Activated CD8-positive, alpha-beta memory T cell treated with anti-CD3 and anti-CD28 coated beads, Interleukin-2, amount 50 U/mL, for 4 hours (primary cell): ENCODE measurements at places on chromosomes 13 and 19.

- no peak for DNase-seq
These were observed 62.0 kb upstream of the EDNRB start for GRCh38 chr13:77980592-77980991.

DNA sequence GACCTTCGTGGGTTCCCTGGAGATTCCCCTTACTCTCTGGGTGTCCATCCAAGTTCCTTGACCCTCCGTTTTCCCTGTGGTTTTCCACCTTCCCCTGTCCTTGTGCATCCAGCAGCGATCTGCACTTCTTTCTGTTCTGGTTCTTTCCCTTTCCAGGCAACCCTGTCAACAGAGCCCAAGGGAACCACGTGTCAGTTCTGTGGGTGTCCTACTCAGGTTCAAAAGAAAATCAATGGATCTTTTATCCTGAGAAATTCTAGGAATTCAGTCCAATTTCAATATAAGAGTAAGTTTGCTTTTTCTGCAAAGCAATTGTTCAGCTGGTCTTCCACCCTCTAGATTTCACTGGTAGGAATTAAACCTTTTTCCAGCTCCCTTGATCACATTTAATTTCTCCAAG is 1394.8 kb upstream of the SLC10A2 start:
- no peak for DNase-seq

GRCh38 chr13:31174018-31174417 is 12.3 kb upstream of the HSPH1 start:
- no peak for DNase-seq

DNA sequence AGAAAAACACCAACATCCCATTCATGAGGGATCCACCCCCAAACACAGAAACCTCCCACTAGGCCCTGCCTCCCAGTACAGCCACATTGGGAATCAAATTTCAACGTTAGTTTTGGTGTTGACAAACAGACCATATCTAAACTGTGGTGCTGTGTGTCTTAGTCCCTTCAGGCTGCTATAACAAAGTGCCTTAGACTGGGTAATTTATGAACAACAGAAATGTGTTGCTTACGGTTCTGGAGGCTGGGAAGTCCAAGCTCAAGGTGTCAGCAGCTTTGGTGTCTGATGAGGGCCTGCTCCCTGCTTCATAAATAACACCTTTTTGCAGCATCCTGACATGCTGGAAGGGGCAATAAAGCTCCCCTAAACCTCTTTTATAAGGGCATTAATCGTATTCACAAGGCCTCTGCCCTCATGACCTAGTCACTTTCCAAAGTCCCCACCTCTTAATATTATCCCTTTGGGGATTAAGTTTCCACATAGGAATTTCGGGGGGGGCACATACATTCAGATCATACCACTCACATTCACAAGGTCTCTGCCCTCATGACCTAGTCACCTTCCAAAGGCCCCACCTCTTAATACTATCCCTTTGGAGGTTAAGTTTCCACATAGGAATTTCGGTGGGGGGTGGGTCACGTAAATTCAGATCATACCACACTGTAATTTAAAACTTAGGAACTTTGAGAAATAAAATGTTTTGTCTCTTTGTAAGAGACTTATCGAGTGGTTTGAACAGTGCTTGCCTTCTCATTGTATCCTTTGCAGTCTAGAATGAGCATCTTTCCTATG is 27.5 kb downstream of the ZNF507 start:
- DNase-seq: no peak

DNA sequence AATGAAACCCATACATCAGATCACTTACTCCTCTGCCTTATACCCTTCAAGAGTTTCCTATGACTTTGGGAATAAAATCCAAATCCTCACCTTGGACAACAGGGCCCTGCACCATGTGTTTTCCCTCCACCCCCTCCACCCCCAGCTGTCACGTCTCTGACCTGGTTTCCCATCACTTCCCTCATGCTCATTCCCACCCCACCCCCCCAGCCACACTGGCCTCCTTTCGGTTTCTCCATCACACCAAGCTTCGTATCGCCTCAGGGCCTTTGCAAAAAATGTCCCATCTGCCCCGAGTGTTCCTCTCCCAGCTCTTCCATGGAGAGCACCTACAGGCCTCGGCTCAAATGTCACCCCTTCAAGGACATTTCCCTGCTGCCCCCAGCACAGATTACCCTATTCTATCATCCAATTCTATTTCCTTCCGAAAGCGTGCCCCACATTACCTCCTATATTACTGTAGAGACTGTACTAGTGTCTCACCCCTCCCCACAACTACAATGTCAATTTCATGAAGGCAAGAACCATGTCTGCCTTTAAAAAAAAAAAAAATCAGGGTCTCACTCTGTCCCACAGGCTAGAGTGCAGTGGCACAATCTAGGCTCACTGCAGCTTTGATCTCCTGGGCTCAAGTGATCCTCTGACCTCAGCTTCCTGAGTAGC is 16.8 kb upstream of the FFAR2 start:
- DNase-seq: no peak

DNA sequence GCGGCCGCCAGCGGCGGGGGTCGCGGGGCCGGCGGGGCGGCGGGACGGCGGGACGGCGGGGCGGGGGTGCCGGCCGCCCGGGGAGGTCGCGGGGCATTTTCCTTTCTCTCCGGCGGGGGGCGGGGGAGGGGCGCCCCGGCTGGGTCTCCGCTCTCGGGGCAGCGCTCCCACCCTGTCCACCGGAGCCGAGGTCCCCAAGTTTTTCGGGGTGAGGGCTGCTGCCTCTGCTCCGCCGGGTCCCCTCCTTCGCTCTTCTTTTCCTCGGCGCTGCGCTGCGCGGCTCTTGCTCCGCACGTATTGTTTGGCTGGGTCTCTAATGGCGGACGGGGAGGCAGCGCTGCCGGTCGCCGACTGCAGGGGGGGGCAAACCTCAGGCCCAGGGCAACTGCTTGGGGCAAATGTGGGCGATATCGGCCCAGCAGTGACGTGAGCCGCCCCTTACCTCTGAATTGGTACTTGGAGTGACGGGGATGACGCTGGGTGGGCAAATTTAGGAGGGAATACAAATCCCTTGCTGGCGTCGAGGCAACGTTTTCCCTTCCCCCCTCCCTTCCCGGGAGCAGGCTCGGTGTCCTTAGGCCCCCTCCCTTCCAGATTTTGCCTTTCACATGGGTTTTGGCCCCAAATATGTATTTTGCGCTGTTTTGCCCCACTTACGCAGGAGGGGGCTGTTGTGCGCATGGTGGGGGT is 759 bp downstream of the ZMYM2 start:
- DNase-seq: peak; percentile 70

GRCh38 chr19:47093254-47093653 is 20.3 kb downstream of the ZC3H4 start:
- DNase-seq: no peak

GRCh38 chr19:30036154-30037129 is 94.4 kb downstream of the URI1 start:
- DNase-seq: no peak

DNA sequence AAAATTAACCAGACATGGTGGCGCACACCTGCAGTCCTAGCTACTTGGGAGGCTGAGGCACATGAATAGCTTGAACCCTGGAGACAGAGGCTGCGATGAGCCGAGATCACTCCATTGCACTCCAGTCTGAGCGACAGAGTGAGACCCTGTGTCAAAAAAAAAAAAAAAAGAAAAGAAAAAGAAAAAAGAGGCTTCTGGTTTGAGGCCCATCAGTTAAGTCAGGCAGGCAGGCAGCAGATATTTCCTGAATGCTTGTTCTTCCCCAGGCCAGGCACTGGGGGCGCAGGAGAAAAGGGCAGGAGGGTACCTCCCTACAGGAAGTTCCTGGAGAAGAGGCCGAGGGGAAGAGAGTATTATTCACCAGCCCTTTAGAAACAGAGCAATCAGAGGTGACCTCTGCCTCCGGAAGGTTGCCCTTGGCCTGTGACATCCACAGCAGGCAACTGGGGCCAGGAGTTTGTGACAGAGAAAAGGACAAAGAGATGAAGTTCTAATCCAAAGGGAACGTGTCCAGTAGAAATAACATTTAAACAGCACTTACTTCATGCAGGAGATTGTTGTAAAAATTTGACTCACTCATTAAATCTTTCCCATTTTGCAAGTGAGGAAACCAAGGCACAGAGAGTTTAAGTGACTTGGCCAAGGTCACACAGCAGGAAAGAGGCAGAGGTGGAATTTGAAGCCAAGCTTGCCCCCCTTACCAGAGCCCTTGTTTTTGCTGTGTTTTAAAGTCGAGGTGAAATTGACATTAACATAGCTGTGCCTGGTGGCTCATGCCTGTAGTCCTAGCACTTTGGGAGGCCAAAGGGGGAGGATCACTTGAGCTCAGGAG is 4.3 kb upstream of the RLN3 start:
- no peak for DNase-seq

- DNase-seq: no peak
These were observed 9.0 kb downstream of the F2RL3 start for GRCh38 chr19:16897856-16898161.

DNA sequence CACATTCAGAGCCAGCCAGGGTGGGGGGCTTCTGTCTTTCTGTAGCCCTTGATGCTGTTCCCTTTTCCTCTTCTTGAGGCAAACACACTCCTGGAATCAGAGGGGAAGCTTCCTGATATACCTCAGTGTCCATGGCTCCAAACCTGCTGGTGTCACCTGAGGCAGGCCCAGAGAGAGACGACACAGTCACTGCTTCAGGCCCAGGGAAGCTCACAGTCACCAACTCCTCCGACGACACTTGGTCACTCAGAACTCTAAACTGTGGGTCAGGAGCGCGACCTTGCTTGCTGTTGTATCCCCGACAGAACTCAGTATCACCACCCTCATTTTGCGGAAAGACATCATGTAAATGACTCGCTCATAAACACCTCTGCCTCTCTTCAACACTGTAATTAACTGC is 1.1 kb downstream of the ATP13A1 start:
- DNase-seq: no peak

DNA sequence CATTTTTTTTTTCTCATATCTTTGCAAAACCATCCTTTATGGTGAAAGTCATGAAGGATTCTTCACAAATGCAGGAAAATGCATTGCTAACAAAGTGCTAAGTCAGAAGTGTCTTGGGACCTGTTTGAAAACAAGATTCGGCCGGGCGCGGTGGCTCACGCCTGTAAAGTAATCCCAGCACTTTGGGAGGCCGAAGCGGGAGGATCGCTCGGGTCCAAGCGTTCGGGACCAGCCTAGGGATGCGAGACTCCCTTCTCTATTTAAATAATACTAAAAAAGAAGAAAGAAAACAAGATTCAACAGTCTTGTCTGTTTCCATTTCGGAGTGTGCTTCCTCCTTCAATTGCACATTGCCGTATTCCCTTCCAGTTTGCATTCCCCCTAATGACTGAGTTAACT is 819 bp downstream of the EID2B start:
- DNase-seq: no peak

DNA sequence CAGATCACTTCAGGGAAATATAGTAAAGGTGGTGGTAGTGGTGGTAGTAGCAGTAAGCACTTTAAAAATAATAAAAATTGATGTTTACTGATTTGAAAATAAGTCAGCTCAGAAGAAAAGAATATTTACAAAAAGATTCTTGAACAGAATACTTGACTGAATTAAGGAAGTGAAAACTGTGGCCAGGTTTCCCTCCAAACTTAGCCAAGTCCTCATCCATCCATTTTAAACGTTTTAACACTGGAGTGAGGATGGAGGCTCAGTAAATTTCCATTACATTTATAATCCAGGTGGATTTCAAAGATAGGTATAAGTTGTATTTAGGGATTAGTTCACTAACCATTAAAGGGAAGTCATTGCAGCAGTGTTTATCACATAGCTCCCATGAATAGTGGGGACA is 221.5 kb downstream of the RGCC start:
- DNase-seq: no peak

DNA sequence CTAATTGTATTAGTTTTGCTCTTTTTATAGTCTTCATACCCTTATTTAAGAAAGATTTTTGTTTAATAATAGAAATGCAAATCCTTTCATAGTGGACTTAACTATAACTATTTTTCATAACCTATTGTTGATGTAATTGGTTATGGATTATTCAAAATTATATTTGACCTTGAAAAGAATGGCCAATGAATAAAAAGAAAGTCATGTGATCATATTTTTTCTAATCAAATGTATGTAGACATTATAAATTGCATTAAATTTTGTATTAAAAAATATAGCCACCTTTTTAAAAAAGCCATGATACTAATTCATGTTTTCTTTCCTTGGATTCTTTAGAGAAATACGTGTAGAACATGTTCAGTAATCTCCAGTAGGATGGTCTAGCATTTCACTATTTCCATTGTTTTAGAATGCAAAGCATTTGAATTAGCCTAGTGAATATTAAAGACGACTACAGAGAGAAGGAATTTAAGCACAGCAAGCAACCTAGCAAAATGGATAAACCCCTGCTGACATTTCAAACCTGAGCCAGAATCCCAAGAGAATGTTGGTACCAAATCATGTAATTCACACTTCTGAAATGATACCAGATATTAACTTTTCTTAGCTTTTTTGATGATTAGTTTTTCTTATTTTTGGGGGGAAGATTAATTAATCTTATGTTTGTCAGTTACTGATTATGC is 1297.4 kb upstream of the MIR17HG start:
- no peak for DNase-seq

- DNase-seq: peak; percentile 8
These were observed 8.6 kb downstream of the GAS6 start for GRCh38 chr13:113855012-113855921.

- no peak for DNase-seq
These were observed 7.8 kb downstream of the SOX21 start for GRCh38 chr13:94704377-94705080.

GRCh38 chr13:25295701-25296100 is 5.7 kb upstream of the NUP58 start:
- DNase-seq: no peak

DNA sequence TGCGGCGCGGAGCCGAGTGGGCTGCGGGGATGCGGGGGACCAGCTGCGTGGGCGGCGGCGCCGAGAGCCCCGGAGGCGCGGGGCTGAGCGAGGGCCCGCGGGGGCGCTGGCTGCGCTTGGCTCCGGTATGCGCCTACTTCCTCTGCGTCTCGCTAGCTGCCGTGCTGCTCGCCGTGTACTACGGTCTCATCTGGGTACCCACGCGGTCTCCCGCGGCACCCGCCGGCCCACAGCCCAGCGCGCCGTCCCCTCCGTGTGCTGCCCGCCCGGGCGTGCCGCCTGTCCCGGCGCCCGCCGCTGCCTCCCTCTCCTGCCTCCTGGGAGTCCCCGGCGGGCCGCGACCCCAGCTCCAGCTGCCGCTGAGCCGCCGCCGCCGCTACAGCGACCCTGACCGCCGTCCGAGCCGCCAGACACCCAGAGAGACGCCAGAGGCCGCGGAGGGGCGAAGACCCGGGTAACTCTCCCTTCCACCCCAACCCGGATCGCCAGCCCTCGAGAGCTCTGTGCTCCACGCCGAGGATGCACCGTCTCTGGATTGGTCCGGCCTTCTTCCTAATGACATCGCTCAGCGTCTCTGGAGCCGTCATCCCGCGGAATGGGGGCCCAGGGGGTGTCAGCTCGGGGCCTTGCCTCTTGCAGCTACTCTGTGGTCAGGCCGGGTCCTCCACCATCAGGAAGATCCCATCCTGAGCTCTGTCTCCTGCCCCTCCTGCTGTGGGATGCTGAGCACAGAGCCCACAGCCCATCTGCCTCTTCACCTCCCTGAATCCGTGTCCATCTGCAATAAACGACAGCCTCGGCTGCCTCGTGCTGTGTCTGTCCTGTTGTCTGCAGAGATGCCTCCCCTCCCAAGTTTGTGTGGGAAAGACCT is 441 bp downstream of the INAFM1 start:
- no peak for DNase-seq
